ENCODE measurements at places on chromosomes 3 and 15. TPM values are rescaled to one million over a fixed set of nuclear protein-coding genes. Genes with fewer than 3 reads are reported as not detected.

The SEMA5B gene
- 4.2 TPM for total RNA-seq

DNA sequence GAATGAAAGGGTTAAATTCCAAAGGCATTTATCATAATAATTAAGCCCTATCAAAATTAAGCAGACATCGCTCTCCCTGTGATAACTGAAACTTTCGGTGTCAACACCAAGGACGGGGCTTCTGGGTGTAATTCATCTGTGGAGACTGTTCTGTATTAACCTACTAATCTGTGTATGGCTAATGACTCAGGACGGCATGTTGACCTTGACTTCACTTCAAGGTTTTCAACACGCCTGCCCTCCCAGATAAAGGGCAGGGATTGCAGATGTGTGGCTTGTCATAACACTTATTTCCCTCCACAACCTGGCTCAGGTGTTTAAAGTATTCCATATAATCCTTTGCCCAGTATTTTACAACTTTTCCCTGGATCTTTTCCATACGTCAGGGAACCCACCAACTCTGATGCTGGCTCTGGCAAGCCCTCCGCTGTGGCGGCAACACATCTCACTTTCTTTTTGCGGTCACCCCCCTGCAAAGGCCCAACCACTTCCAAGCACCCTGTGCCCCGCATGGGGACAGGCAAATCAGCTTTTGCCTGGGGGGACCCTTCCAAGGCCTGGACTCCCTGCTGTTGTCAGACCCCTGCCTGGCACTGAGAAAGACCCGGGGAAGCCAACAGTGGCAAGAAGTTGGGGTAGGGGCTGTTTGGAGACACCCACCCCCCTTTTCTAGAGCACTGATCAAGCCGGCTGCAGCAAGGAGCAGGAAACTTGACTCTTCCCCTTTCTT is 93.2 kb upstream of the MEF2A start:
- no peak for DNase-seq

The ALDH1L1 gene
- 16.6 TPM for total RNA-seq

DNA sequence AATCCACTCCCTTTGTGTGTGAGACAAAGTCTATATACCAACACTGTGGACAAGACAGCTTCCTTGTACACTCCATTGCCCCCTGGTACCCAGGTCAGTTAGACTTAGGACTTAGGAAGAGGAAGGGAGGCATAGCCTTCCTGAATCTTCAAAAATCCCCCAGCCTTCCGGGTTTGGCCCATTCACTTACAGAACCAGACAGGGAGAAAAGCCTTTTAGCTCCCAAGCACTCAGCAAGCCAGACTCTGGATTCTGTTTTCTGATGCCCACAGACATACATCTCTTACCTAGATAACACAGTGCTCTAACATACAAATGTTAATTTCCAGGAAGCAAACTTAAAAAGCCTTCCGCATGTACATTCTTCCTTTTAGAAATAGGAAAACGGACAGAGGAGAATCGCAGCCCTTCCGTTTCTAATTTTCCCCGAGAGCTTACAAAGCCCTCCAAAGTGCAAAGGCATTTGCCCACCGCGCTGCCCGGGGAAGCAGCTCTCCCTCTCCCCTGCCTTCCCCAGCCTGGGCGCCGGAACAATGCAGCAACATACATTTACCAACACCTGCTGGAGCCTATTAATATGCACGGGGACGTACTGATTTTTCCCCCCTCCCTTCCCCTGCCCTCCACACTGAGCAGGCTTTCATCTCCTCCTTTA is 442.0 kb downstream of the MAGI1 start:
- DNase-seq, result no peak

GRCh38 chr3:143283432-143284128 is 164.0 kb downstream of the CHST2 start:
- DNase-seq, result no peak

GRCh38 chr3:73214846-73215245 is 153.4 kb downstream of the EBLN2 start:
- DNase-seq, result no peak

DNA sequence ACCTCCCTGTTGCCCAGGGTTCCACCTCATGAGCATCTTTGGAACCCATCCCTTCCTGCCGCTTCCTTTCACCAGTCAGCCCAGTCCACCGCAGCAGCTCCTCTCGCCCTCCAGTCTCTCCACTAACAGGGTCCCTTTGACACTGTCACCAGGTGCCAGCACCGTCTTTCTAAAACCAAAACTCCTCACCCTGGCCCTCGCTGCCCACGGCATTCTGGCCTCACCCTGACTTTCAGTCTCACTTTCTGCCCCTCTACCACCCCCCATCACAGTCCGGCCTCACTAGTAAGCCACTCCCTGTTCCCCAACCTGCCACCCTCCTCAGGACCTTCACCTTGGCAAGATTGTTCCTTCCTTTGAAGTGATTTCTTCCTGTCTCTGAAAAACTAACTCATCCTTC is 4.2 kb downstream of the PPCDC start:
- no peak for DNase-seq
